Subcutaneous preadipocyte (primary cell): ENCODE measurements at places on chromosomes 3 and 15. TPM values are rescaled to one million over a fixed set of nuclear protein-coding genes. Genes with fewer than 3 reads are reported as not detected.

Gene FANCD2
- 18.4 and 31.7 TPM in 2 replicates for total RNA-seq

Gene RTF1
- total RNA-seq: 26.2 and 26.8 TPM in 2 replicates

Gene CORO2B
- 27.6 and 34.4 TPM in 2 replicates for total RNA-seq

Gene IL16
- total RNA-seq: 1.6 and 4.0 TPM in 2 replicates
